Activated CD8-positive, alpha-beta memory T cell treated with anti-CD3 and anti-CD28 coated beads for 1 hour (primary cell): ENCODE measurements at places on chromosomes 2 and 18.

DNA sequence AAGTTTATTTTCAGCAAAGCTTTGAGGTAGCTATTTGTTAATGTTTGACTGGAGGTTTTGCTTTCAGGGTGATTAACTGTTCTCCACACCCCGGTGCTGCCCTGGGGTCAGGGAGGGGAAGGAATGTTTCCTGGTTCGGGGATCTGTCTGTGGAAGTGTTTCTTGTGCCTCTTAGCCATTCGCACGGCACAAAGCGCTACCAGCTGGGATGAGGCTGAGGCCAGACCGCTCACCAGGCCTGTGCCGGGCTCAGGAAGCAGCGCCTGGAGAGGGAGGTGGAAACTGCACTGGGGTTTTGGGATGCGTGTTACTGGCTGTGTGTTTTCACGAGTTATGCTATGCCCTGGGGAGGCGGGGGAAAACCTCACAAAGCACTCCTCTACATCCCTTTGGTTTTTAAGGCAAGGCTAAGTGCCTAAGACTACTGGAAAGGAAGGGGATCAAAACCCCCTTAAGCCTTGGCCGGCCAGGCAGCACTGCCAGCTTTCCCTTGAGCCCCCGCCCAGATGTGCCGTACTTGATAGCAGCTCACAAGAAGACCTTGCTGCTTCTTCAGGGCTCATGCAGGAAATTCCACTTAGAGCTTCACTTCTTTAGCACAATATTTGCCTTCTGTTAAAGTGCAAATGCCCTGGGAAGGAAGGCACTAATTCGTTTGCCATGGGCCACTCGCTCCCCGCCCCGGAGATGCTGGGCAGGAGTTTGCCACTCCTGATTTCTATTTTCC lies 65.7 kb upstream of the CNGA3 start:
- DNase-seq: no peak

DNA sequence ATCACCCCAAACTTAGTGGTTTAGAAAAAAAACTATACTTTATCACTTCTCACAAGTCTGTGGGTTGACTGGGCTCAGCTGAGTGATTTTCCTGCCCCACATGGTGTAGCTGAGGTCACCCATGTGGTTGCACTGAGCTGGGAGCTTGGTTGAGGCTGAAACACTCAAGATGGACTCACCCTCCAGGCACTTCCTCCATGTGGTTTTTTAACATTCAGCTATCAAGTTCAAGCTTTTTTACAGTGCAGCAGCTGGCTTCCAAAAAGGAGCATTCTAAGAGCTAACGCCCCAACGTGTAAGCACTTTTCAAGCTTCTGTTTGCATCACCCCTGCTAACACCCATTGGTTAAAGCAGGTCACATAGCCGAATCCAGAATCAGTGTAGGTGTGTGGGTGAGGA lies 105.9 kb upstream of the CREB1 start:
- DNase-seq: no peak

- DNase-seq: no peak
These were observed 702.2 kb downstream of the RNF144A start for GRCh38 chr2:7619203-7619970.

DNA sequence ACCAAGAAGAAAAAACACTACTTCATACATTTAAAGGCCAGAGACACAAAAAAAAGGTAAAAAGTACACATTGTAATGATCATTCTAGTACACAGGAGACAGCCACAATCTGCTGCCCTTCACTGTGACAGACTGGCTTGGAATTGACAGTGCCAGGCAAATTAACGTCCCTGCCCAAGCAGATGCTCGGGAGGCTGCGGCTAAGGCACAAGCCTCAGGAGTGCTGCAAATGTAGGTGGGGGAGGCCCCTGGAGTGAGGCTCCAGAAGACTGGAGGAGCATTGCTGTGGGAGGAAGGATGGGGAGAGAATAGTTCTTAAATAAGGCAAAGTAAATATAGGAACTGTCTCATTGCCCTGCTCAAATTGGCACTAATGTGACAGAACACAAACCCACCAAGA lies 18.6 kb downstream of the ERCC3 start:
- DNase-seq: no peak

GRCh38 chr2:46701152-46701551 lies 214.5 kb downstream of the MCFD2 start:
- DNase-seq: no peak

DNA sequence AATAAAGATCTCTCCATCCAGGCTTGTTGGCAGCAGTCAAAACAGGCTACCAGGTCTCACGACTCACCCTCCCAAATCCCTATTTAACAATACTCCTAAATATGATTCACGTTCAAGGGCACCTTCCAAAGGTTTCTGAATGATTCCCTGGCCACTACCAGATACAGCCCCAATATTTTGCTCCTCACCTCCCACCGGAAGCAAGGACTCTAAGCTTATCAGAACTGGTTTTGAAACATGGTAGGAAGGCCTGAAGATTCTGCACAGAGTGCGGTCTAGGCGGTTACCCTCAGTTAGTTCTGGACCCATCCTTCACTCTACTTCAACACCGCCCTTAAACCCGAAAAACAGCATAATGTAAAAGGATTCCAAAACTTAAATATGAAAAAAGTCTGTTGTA lies 5.2 kb downstream of the PPP4R1 start:
- no peak for DNase-seq

- no peak for DNase-seq
These were observed 176.8 kb downstream of the LOXHD1 start for GRCh38 chr18:46480226-46480625.

DNA sequence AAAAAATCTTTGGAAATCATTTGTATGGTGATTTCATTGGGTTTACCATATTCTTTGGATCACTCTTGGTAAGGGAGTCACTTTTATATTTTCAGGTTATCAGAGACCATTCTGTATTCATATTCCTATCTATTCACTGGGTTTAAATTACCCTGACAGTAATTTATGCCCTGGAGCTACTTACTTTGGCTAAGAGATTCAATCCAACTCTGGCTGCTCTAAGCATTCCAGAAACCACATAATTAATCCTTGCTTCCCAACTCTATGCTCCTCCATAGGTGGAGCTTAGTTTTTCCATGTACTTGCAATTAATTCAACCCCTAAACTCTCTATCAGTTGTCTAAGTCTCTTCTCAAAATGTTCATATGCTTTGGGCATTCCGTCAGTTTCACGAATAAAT lies 336.3 kb downstream of the AGPS start:
- DNase-seq: no peak

DNA sequence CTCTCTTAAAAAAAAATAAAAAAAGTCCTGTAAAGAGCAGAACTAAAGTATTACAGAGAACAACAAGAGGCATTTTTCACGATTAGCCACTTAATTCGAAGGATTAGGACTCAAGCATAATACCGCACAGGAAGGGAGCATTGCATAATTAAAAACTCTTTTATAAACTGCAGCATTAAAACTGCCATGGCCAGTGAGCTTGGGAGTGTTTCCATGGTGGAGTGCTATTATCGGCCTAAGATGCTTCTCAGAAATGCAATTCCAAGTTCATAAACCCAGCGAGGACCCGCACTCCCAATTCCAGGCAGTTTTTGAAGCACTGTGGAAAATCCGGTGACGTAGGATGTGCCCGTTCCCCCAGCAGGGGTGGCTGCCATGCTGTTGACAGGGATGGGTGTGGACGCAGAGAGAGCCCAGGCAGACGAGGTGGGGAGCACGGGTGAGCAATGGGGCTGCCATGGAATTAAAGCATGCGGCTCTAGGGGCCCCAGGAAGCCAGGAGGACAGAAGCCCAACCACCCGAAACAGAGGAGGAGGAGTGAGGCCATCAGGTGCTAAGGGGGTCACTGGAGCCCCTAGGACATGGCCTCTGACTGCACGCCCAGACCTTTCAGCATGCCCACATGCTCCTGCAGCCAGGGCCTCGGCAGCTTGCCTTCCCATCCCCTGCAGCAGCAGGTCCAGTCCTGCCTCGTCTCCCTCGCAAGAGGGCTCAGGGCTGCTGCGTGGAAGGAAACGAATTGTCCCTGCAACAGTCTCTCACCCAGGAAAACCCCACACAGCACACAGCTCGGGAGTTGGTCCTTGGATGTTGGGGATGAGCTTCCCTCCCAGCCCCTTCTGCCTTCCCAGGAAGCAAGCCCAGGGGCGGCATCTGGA lies 233.4 kb downstream of the NDUFA10 start:
- DNase-seq: no peak

GRCh38 chr2:145644820-145645302 lies 1124.9 kb upstream of the ZEB2 start:
- no peak for DNase-seq

- DNase-seq: no peak
These were observed 123.7 kb downstream of the PIK3C3 start for GRCh38 chr18:42078711-42079110.

DNA sequence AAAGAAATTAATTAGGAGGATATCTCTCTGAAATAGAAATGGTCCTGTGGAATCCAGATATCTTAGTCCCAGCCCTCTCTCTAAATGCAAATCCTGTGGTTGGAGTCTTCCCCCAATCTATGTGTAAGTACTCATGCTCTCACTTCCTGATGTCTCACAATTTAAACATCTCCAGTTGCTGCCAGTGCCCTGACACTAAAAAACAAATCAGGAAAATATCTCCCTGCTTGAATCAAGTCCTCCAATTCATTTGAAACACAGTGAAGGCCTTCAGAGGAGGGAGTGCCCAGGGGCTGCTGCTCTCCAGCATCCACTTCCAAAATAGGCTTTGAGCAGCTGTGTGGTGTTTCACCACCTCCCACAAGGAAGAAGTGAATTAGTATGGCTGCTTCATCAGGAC lies 413.8 kb downstream of the RAD51AP2 start:
- DNase-seq: no peak

- DNase-seq: no peak
These were observed 75.9 kb downstream of the PTGR3 start for GRCh38 chr18:75132931-75133525.

GRCh38 chr2:48043746-48044145 lies 137.4 kb upstream of the FBXO11 start:
- DNase-seq: no peak

DNA sequence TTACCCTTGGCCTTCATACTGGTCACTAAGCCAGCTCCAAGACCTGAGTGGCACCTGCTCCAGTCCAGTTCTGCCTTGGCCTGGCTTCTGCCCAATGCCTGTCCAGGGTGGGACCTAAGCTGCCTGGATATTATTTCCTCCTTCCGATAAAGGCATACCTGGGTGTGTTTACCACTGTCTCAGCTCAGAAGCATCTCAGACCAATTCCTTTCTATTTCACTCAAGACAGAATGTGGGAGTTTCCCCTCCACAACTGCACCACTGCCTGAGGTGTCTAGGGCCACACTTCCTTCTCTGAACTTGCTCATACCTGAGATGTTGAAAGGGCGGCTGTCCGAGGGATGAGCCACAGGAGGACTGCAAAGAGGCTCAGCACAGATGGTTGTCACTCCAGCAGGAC lies 18.4 kb upstream of the CAB39 start:
- no peak for DNase-seq

GRCh38 chr2:190447766-190448165 lies 39.6 kb downstream of the MFSD6 start:
- no peak for DNase-seq

DNA sequence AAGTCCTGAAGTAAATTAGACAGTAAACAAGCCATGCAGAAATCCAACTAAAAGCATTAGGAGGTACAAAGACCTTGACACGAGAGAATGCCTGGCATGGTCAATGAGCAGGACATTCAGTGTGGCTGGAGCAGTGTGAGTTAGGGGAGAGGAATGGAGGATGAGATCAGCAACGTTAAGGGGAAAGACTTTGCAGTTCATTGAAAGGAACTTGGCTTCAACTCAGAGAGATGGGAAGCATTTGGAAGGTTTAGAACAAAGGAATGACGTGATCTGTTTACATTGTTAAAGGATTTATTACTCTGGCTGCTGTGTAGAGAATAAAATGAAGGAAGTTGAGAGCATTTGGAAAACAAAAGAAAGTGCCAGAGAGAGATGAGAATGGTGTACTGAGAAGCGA lies 621.3 kb downstream of the XIRP2 start:
- DNase-seq: no peak

DNA sequence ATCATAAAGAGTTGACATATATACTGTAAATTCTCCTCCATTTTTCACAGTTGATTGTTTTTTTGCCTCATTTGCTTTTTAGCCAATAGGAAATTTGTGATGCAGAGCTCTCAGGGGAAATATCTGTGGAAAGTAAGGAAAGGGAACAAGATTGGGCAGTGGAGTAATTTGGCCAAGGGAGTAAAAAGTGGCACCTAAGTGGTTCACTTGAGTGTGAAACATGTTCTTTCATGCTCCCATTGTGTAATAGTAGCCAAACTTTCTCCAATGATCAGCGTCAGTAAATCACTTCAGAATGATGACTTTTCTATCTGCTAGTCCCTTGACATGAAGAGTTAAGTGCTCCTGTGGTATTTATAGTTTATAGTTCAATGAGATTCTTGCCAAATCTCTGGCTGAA lies 141.9 kb upstream of the KCNJ3 start:
- DNase-seq: no peak

DNA sequence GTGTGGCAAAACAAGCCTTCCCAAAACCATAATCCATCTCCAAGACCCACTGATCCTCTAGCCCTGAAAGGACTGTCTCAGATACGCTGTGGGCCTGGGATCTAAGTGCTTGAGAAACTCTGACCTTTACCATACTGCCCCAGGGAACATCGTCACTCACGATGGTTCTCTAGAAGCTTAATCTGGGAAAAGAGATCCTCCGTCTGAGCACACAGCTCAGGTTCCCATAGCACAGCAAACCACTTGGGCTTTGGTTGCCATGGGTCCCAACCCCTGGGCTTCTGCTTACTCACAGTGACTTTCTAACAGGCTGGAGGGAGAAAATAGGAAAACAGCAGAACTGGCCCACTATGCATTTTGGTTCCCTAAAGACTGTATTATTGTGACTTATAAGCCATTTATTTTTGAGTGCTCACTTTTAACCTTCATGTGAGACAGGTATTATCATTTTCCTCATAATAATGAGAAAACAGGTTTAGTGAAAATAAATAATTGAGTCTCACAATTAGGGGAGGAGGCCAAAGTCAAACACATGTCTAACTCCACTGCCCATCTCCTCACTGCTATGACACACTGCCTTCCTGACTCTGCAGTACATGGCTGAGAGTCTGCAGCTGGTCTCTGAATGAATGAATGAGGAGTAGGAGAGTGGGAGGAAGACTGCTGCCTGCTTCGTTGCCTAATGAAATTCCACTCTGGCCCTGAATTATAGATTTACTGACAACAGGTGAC lies 46.7 kb downstream of the REEP1 start:
- no peak for DNase-seq

GRCh38 chr18:74595431-74595830 lies 2.2 kb upstream of the ZNF407 start:
- DNase-seq: no peak

DNA sequence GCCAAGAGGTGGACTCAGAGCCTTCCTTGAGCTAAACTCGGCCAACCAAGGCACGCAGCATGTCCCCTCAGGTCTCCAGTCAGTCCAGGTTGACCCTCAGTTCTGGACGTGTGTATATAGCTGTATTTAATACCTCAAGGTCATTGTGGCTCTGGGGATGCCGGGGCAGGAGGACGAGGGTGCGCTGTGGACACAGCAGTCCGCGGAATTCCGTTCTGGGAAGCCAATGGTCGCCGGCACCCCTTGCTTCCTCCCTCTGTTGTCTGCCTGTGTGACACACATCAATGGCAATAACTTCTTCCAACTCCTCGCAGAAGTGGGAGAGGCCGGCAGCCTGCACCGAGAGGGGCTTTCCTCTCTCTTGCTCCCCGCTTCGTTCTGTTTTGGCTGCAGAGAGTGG lies 27.7 kb downstream of the LBH start:
- no peak for DNase-seq

- no peak for DNase-seq
These were observed 17.0 kb downstream of the SP3 start for GRCh38 chr2:173948198-173948597.
